ENCODE measurements at places on chromosomes 1 and 21.

GRCh38 chr21:32007456-32007855, 134.6 kb downstream of the HUNK start:
- no peak for DNase-seq

- no peak for DNase-seq
Measured at GRCh38 chr1:115690972-115691371, 49.2 kb downstream of the VANGL1 start.

GRCh38 chr1:202184750-202185460, 8.7 kb upstream of the LGR6 start:
- peak; percentile 54 for DNase-seq

GRCh38 chr1:52713590-52713989, 12.7 kb upstream of the ZYG11B start:
- no peak for DNase-seq

- DNase-seq = no peak
Measured at GRCh38 chr1:230285351-230285750, 140.8 kb downstream of the PGBD5 start.

GRCh38 chr1:5029136-5029535, 374.7 kb downstream of the AJAP1 start:
- no peak for DNase-seq

DNA sequence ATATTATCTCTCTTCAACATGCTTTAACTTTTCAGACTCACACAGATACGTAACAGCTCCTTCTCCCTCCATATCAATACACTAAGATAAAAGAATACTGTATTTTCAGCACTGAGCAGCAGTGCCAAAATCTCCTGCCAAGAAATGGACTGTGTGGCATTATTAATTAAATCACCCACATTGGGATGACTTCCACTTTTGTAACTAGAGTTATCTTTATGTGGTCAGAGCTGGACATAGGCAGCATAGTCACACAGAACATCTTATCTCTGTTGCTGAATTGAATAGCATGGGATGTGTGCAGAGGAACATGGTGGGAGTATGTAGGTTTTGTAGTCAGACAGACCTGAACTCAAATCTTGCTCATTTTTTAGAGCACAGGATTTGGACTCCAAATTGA, 41.4 kb upstream of the CACYBP start:
- DNase-seq = no peak

GRCh38 chr1:233673261-233673946, 59.5 kb downstream of the KCNK1 start:
- DNase-seq = no peak

DNA sequence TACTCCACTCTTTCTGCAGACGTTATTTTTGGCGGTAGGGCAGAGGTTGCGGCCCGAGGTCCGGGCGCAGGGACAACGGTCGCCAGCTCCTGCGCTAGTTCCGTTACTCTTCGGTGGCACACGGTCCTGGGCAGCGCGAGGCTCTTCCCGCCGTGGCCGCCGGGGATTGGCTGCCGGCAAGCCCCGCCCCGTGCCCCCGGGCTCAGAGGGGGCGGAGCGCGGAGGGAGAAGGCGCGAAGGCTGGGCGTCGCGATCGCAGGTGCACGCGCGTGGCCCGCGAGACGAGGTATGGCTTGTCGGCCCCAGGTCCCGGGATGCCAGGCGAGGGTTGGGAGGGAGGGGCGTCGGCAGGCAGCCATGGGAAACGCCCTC, 518 bp upstream of the SHE start:
- no peak for DNase-seq
